ENCODE measurements at places on chromosomes 5 and 9.
A peak's percentile ranks its signal among the peaks of the same experiment; 100 is the strongest.

DNA sequence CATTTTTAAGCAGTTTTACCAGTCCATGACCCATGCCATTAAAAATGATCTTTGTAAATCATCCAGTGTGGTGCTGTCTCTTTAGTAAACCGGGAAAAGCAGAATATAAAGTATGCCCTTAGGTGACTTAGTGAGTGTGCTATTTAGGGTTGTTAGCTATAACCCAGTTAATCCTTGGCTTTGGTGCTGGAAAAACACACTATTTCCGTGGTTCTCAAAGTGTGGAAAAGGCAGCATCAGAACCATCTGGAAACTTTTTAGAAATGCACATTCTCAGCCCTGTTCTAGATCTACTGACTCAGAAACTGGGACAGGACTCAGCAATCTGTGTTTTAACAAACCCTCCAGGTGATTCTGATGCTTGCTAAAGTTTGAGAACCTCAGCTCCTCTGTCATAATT lies 123.6 kb upstream of the ZNF608 start:
- DNase-seq, result no peak

- no peak for DNase-seq
These were observed 80.2 kb upstream of the MIER3 start for GRCh38 chr5:57032151-57032551.

DNA sequence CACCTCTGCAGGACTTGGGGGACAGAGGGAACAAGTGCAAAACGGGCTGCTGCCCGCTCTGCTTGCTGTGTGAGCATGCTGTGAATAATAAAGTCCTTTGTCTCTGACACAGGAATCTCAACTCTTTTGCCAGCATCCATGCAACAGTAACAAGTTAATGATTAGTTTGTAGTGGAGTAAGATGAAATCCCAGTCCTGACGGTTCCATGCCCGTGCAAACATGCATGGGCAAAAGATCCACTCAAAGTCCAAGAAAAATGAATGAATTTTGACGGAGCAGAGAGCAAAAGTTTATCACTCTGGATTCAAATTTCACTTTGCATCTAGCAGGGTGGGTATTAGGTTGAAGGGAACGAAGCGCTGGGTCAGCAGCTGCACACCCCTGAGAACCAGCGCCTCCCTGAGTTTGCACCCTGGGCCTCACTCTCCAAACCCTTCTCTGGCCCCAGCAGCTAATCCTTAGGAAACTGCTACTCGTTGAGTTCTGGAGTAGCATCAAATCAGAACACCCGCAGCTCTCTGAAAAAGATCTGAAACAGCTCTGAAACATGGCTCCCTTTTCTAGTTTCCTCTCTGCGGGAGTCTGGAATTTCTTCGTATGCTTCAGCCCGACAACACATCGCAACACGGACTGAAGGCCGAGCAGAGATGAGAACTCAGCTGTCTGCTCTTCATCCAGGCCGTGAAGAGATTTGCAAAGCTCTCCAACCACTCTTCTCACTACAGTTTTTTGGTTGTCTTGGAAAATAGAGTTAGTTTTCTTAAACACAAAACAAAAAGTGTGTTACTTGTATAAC lies 45.6 kb upstream of the RUFY1 start:
- DNase-seq, result no peak

GRCh38 chr9:83106263-83106662 lies 43.3 kb upstream of the RASEF start:
- DNase-seq, result no peak

GRCh38 chr9:444528-444927 lies 229.9 kb downstream of the DOCK8 start:
- DNase-seq, result no peak

DNA sequence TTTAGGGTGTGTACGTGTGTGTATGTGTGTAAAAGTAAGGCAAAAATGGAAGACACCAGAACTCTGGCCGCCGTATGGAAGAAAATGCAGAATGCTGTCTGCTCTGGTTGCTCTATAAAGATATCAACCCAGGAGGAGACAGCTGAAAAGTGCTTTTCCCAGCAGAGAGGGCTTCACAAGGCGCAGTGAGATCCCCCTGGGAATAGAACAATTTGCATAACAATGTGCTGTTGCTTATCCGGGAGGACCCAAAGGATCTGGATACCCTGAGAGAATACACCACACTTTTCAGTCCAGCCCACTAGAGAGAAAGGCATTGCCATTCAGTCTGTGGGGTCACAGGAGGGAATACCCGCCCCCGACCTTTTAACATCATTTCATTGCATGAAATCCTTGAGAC lies 230.6 kb downstream of the EBF1 start:
- DNase-seq, result no peak

GRCh38 chr5:103353581-103353980 lies 95.0 kb downstream of the MACIR start:
- DNase-seq, result no peak

- DNase-seq, result no peak
These were observed 144.4 kb downstream of the COMMD10 start for GRCh38 chr5:116229131-116229689.

DNA sequence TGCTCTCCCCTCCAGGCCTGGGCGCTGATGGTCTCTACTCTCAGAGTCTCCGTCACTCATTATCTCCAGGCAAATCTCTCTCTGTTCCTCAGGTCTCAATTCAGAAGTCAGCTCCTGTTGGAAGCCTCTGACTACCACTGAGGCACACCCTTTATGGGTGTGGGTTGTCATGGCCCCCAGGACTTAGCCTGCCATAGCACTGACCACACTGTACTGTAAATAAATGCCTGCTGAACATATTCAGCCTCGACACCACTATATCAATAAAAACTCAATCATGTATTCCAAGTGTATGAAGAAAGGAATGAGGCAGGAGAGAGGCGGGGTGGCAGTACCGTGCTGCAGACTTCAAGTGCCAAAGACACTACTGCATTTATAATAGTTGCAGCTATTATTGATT lies 88.9 kb downstream of the PCDH1 start:
- DNase-seq, result no peak

- peak; percentile 14 for DNase-seq
These were observed 1.0 kb upstream of the UBTD2 start for GRCh38 chr5:172284611-172284980.

DNA sequence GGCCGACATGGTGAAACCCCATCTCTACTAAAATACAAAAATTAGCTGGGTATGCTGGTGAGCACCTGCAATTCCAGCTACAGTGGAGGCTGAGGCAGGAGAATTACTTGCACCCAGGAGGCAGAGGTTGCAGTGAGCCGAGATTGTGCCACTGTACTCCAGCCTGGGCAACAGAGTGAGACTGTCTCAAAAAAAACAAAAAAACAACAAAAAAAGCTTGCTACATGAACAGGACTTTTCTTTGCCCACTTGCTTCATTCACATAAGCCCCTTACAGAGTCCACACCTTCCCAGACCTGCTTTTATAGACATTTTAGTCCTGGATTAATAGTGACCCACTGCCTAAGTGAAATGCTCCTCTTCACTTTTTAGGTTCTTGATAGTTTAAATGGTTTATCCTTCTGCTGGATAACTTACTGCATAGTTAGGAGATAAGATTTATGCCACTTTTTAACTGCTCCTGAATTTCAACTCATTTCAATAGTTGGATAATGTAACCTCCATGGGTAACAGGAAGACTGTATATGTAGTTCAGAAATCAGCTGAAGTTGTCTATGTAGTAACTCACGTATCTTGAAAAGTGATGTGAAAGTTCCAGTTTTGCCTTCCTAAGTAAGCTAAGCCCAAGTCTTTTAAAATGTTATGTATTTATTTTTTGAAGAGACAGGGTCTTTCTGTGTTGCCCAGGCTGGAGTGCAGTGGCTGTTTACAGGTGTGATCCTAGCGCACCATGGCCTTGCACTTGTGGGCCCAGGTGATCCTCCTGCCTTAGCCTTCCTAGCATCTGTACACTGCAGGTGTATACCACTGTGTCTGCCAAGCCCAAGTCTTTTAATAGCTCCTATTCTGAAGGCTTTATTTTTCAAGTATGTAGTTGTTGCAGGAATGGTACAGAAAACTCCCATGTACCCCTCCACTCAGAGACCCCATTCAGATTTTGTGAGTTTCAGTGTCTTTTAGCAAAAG lies 19.7 kb downstream of the SUB1 start:
- DNase-seq, result no peak

- DNase-seq, result no peak
These were observed 50.4 kb downstream of the SHOC1 start for GRCh38 chr9:111744363-111744762.

- no peak for DNase-seq
These were observed 203.6 kb upstream of the ADRA1B start for GRCh38 chr5:159712672-159713071.

- no peak for DNase-seq
These were observed 663.9 kb upstream of the RGMB start for GRCh38 chr5:98109561-98110006.

- DNase-seq, result peak; percentile 49
These were observed 107.4 kb downstream of the SCAMP1 start for GRCh38 chr5:78467752-78468357.

- DNase-seq, result peak; percentile 20
These were observed 8.7 kb upstream of the TRPC7 start for GRCh38 chr5:136374003-136374402.

DNA sequence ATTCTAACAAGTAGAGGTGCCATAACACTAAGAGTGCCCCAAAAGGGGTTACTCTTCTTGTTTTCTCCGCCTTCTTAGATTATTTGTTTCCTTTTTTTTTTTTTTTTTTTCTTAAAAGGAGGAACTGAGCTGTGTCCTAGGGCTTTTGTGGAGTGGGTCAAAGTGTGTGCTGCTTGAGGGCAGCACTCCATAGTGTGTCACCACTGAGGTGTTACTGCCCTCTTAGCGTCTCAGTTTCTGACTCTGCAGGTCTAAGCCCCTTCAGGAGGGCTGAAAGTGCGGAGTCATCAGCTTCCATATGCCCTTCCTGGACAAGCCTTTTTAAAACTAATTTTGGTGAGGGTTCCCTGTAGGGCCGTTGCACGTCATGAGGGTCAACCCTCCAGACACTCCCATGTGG lies 12.6 kb upstream of the NANS start:
- no peak for DNase-seq

GRCh38 chr9:112288029-112288428 lies 45.4 kb downstream of the PTBP3 start:
- DNase-seq, result no peak

DNA sequence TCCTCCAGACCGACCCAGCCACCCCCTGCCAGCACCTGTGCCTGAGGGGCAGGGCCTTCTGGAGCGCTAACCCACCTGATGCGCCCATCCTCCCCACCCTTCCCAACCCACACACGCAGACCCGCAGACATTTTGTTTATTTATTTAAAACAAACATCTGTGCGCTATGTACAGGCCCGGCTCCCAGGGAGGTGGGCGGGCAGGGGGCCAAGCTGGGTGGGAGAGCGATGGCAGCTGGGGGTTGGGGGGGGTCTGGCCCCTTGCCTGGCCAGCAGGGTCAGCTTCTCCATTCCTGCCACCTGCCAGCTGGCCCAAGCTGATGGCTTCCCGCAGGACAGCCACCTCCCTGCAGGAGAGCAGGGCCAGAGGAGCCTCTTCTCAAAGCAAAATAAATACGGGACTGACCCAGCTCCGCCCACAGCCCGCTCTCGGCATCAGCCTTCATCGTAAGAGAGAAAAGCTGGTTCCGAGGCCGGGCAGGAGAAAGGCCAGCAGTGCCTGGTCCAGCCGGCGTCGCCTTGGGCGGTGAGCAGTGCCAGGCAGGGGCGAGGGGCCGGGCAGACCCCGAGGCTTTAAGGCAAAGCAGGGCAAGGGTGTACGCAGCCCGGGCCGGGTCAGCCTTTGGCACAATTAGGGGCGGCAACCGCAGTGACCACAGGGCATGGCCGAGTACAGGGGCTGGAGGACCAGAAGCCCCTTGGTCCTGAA lies 10.9 kb upstream of the CLIC3 start:
- DNase-seq, result no peak

Measured in ACHN (cell line).